ENCODE measurements at places on chromosomes 3 and 15.

GRCh38 chr15:101406526-101407195, 82.8 kb downstream of the PCSK6 start:
- H3K36me3 ChIP-seq = no peaks in the 10 kb centered on the region
- H3K27ac ChIP-seq = no peak overlapping the region
- peaks cover 3% of the 10 kb centered on the region for H3K27me3 ChIP-seq
- no peak overlapping the region for H3K4me3 ChIP-seq

DNA sequence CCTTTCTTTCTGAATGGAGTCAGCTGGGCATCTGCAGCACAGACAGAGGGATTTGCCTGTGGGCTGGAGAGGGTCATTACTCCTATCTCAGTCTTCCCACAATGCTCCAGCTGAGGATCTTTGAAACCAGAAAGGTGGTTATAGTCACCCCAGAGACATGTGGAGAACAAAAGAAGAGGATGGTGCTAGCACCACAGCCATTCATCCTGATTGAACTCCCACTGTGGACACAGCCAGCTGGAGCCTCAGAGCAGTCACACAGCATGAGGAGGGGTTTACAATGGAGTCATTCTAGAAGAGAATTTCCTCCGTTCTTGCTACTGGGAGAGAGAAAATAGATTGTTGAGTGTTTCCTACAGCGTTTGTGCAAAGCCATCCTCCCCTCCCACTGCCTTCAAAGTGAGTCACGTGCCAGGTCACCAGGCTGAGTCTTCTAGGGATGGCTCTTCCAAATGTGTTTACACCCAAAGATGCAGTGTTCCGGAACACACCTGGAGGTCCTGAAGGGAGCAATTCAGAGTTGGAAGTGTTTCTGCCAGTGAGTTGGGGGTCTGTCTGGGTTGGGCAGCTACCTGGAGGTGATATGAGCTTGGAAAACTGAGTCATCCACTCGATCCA, 18.9 kb upstream of the GREM1 start:
- no peak overlapping the region for H3K4me3 ChIP-seq
- DNase-seq = no peak
- H3K36me3 ChIP-seq = no peaks in the 10 kb centered on the region
- no peaks in the 10 kb centered on the region for H3K4me1 ChIP-seq
- peaks cover 10% of the 10 kb centered on the region for H3K27me3 ChIP-seq
- H3K27ac ChIP-seq = no peak overlapping the region

DNA sequence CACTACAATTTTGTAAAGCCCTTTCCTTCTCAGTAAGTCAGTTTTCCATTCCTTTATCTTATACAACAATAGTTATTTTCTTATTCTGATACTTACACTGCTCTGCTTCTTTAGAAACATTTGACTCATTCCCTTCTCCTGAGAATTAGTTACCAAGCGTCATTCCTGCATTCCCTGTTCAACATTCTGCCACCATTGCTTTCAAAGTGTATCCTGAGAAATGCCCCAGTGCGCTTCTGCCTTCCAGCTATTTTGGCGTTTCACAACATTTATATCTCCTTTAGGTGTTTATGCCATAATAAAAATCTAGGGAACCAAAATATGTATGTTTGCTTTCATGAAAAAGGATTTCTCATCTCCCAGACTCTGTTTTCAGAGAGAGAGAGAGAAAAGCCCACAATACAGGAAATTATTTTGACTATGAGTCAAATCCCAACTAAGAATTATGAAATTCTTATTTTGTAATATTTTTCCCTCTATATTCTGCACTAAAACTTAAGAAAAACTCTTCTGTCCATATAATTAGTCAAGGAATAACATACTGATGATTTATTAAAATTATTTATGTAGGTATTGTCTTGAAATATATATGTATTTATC, 118.2 kb upstream of the RAP2B start:
- DNase-seq = no peak
- H3K27me3 ChIP-seq = no peaks in the 10 kb centered on the region
- H3K4me3 ChIP-seq = no peak overlapping the region
- no peaks in the 10 kb centered on the region for H3K36me3 ChIP-seq
- peaks cover 12% of the 10 kb centered on the region for H3K4me1 ChIP-seq
- no peak overlapping the region for H3K27ac ChIP-seq

GRCh38 chr3:116000311-116000710, 377.0 kb downstream of the GAP43 start:
- H3K4me1 ChIP-seq = no peaks in the 10 kb centered on the region
- H3K4me3 ChIP-seq = no peak overlapping the region
- H3K36me3 ChIP-seq = no peaks in the 10 kb centered on the region
- no peak for DNase-seq

DNA sequence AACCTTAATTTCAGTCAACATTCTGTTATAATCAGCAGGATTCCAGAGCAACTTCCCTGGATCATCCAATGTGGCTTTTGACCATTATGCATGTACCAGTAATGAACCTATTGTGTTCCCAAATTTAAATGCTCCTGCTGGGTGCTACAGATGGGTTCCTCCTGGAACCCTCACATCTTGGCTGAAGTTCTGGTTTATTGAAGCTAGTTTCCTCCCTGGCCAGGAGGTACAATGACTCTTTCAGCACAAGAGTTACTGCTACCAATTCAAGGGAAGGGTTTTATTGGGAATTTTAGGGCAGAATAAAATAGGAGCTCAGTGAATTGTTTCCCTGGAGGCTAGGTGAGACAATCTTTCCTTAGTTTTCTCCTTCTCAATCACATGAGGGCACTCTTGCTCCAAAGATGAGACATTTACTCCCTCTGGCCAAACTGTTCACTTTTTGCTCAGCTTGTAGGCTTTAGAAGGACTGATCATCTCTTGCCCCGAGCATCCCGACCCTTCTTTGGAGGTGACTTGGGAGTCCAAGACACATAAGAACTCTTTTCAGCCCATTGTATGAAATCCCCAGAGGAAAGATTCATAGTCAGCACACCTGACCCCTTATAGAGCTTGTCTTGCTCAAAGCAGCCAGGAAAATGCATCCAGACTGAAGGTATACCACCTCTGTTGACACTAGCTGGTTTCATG, 8.8 kb upstream of the NPHP3 start:
- H3K4me1 ChIP-seq = no peaks in the 10 kb centered on the region
- no peak overlapping the region for H3K27ac ChIP-seq
- H3K36me3 ChIP-seq = no peaks in the 10 kb centered on the region
- DNase-seq = no peak
- peaks cover 50% of the 10 kb centered on the region for H3K27me3 ChIP-seq

DNA sequence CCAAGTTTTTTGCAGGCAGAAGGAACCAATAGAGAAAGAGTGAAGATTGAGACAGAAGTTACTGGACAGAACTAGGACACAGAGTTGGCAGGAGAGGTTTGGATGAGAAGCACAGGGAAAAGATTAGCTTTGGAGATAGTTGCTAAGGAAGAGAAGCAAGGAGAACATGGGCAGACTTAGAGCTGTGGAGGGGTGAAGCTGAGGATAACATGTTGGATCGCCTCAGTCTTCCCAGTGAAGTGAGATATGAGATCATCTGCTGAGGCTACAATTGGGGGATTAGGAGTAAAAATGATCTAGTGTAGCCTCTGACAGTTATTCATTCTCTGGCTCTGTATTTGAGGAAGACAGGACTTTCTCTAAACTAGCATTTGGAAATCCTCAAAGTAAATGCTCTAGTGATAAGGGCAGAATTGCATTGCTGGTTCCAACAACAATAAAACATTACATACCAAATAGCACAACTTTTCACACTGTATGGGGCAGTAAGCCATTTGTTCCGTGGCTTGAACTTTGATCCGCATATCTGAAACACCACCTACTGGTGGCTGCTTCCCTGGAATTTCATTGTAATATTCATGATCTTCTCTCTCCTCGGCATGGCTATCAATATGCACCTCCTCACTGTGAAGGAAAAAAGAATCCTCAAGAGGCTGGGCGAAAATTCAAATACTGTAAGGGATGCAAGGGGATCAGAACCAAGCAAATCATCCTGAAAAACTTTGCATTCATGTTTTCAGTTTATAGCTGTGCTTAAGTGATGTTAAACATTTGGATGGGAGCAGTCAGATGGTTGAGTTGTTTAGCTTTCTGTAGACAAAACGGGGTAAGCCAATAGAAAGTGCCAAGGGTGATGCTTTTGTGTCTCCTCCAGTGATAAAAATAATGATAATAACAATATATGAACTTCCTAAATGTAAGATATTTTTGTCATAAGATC, 22.2 kb upstream of the EID1 start:
- peaks cover 15% of the 10 kb centered on the region for H3K27me3 ChIP-seq
- peaks cover 13% of the 10 kb centered on the region for H3K36me3 ChIP-seq
- H3K4me1 ChIP-seq = peaks cover 9% of the 10 kb centered on the region
